Fibroblast of the conjunctiva (primary cell): ENCODE measurements at places on chromosomes 6 and 20.

GRCh38 chr6:71982389-71982788 lies 96.0 kb downstream of the RIMS1 start:
- DNase-seq, result no peak

DNA sequence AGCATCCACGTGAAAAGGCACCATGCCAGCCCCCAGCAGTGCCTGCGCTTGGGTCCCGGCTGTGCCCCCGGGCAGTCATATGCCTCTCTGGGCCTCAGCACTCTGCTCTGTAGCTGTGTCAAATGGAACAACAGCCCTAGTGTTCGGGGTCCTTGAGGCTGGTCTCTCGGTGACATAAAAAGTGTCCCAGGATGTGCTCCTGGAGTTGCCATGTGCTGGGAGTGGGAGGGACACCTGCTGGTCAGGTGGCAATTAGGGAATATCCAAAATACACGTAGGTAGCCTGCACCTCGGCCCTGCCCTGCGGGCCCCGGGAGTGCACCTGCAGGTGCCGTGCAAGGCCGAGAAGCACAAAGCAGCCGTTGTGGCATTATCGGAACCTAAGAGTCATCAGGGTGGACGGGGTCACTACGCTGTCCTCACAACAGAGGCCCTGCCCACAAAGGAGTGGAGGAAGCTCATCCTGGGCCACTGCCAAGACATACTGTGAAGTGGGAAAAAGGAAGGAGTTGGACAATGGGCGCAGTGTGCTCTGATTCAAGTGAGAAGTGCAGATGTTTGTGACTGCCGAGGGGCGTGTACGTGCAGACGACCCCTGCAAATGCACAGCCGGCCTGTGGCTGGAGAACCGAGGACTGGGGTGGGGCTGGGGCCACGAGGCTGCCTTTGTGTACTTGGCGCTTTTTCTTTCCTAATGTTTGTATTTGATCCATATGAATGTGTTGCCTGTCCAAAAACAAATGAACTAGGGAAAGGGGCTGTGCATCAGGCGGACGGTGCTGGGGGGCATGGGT lies 24.6 kb downstream of the SLCO4A1 start:
- no peak for DNase-seq

DNA sequence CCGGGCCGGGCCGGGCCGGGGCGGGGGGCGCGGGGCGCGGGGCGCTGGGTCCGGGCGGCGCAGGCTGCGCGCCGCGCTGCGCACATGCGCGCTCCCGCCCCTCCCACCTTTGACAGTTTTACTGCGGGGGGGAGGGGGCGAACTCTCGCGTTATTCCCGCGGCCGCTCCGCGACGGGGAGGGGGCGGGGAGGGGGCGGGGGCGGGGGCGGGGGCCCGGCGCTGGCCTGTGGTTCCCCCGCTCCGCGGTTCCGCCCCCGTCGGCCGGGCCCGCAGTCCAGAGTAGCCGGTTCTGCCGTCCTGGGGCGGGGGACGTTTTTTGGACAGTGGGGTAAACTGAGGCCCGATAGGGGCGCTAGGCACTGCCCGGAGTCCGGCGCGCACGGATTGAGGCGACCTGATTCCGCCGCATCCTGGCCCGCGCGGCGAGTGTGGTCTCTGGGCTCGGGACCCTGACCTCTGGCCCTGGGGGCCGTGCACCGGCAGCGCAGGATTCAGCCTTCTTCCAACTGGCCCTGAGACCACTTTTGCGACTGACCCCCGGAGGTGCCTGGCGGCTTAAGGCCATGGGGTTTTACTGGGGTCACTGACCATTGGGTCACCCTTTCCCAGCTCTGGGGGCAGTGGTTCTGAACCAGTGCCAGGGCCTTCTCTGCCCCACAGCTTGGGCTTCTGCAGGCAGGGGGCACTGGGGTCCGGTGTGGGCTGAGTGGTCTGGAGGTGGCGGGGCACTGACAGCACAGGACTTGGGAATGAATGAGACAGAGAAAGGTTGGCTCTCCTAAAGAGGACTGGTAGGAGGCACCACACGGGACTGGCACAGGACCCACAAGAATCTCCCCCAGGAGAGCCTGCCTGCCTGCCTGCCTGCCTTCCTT lies at the start of gene ZNF512B:
TSS of gene ZNF512B (minus strand) at position 93 of the 876 bp plus-strand sequence. CDS start 1,980 bp downstream, outside the sequence.
- DNase-seq, result no peak

GRCh38 chr6:139568151-139568955 lies 193.9 kb upstream of the CITED2 start:
- no peak for DNase-seq

DNA sequence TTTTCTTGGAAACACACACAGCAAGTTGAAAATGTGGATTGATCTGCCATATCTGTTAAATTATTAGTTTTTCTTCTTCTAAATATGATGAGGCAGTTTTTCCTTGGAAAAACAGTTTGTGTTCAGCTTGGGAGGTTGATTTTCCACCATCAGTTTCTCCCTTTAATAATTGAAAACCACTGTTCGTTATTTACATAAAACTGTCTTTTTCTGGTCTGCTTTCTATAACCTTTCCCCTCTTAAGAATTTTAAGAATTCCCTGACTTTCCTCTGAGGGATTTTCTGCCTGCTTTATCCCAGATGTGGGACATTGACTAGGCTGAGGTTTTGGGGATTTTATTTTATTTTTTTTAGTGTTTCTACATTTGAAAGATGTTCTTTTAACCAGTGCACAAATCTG lies 27.2 kb downstream of the DSE start:
- DNase-seq, result no peak

DNA sequence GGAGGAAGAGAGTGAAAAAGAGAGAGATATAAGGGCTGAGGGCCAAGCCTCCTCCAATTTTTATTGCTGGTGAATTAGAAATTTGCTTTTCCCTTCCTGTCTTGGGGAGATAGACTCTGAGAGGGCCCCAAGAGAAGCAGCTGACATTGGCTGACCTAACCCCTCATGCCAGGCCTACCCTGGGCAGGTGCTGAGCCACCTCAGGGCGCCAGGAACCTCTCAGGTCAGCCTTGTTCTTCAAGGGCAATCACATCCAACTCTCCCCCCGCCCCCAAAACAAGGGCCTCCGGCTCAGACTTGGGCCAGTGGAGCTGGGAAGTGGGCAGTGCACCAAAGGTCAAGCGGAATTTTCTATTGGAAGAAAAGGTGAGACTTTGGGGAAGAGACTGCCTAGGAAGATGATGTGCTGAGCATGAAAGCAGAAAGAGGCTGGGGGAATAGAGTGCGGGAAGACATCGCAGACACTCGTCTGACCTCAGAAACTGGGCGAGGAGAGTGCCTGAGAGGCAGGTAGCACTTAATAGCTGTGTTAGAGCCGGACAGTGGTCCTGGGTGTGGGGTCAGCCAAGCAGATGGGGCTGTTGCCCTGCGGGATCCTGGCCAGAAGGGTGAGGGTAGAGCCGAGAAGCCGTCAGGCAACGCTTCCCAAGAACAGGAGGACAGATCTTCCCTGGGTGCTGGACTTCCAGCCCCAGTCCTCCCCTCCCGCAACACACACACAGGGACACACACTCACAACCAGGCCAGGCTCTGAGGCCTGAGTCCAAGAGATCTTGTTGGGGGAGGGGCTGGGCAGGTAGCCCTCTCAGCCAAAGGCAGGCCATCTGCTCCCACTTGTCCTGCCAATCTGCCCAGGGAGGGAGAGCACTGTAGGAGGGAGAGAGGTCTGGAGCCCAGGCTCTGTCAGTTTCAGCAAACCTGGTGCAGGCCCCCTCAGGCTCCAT lies 3.7 kb upstream of the FASTKD5 start:
- DNase-seq, result no peak

DNA sequence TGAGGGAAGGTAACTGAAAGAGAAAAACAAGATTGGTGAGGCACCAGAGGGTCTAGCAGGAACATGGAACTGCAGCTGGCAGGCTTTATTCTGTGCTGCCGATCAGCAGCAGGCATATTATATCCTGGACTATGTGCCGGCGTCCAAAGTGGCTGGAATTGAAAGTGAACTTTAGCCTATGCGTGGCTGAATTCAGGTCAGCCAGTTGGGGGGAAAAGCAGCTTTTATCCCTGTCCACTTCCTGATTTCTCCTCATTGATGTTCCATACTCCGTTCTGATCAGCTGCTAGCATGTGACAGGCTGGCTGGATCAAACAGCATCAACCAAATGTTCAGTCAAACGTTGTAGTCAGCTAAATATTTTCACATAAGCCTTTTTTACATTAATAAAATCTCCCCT lies 99.0 kb downstream of the CAP2 start:
- DNase-seq, result no peak

- DNase-seq, result no peak
These were observed 104.8 kb downstream of the GJA1 start for GRCh38 chr6:121540210-121540609.

DNA sequence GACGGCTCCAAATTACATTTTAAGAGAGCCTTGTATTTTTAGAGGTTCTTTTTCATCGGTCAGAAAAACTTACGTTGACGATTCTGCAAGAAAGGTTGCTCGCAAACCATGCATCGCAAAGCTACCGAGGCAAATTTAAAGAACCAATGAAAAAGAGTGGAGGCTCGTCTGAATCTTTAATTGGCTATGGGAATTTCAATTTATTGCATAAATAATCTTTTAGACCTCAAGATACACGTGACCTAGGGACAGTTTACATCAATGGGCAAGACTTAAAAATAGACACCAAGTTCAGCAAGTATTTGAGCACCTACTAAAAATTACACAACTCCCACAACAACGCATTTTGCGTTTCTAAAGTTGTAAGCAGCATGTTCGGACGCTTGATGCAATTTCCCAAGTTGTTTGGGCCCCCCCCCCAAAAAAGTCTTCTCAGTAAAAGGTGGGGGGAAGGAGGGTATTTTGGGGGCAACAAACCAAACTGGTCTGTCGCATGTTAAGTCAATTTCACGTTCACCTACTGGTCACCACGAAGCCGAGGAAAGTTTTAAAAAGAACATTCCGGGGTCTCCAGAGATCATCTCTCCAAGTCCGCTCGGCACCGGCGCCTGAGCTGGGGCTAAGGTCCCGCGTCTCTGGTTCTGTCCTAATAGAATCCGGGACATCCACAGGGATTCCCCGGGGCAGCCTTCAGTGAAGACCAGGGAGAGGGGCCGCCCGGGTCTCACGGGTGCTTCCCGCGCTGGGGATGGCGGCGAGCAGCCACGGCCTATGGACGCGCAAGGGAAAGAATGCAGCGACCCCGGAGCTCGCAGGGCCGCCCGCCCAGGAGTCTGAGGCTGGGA lies 851 bp downstream of the SNX5 start:
- no peak for DNase-seq

DNA sequence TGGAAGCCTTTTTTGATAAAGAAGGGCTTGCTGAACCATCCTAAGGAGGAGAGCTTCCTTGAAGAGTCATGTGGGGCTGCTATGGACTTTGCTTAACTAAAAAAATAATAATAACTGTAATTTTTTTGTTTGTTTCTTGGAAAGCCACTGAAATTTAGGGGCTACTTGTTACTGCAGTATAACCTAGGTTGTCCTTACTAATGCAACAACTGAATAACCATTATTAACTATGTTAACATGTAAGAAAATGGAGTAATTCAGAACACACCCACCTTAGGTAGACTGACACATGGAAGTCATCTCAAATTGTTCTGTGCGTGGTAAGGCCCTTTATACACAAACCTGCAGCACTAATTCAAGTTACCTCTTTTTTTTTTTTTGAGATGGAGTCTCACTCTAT lies 90.9 kb upstream of the SOX4 start:
- DNase-seq, result no peak
